GM06990 (cell line): ENCODE measurements at places on chromosomes 13 and 19.

- DNase-seq: no peak
Observed at GRCh38 chr19:13034636-13035035, 39.4 kb downstream of the NFIX start.

DNA sequence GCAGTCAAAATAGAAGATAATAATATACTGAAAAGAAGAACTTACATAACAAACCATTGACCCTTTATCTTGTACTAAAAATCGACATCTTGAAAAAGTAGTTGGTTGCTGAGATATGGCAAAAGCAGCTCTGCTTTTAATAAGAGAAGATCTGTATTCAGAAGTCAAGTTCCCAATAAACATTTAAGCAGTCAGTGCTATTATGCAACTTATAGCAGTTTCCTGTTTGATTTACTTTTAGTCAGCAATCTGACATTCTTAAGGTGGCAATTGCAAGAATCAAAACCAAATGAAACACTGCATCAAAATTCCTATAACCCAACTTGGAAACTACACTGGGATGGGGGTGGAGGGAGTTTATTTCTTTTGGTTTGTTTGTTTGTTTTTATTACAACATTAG, 165.5 kb downstream of the TBC1D4 start:
- DNase-seq: no peak

- no peak for DNase-seq
Observed at GRCh38 chr13:21686751-21687391, 16.0 kb downstream of the FGF9 start.

DNA sequence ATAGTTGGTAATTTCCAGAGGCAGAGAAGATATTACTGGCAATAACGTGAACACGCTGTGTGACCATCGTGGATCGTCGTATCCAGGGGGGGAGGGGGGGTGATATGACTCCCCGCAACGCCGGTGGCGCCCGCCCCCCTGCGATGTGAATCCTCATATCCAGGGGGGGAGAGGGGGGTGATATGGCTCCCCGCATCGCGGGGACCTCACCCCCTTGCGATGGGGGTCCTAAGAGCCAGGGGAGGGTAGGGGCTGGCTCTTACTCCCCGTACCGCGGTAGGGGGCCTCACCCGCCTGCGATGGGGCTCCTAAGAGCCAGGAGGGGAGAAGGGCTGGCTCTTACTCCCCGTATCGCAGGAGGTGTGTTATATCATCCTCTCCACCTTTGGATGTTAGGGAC, 31.3 kb upstream of the RGCC start:
- DNase-seq: no peak

DNA sequence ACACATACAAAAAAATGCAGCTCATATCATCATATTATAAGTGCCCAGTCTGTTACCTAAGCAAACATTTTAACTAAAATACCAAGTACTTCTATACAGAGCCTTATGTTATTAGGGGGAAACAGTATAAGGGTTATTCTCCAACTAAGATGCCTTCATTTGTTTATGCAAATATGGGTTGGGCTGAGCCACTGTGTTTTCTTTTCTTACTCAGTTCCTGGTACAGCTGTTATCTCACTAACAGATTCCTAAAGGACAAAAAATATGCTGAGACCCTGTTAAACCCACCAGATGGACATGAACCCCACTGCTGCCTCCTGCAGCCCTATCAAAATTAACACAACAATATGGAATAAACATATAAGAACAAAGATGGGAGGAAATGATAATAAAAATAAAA, 34.5 kb upstream of the SMAD9 start:
- no peak for DNase-seq

DNA sequence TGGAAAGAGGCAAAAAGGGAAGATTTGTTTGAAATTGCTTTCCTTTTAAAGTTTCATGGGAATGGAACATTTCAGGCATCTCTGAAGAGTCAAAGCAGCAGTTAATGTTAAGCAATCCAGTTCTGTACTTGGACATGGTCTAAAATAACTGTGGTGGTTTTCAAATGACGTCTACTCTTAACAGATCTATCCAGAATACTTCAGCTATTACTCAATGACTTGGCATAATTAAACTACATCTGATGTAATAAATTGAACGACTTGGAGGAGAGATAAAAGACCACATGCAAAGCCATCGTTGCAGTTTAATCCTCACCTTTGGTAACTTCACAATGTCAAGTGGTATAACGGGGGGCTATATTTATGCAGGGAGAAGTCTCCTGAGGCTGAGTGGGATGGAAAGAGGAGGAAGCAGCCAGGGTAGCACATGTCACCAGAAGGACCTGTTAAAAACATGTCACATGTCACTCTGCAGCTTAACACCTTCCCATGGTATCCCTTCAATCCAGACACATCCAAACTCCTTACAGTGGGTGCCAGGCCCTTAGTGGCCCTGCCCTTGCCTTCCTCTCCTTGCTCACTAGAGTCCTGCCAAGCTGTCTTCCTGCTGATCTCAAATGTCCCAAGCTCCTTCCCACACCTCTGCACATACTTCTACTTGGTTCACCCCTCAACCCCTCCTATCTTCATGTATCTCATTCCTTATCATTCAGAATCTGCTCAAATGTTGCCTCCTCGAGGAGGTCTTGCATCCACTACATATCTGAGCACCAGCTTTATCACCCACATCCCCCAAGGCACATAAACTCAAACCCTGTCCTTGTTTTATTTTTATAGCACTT, 327.8 kb downstream of the SUCLA2 start:
- no peak for DNase-seq

GRCh38 chr19:45791744-45792469, 738 bp downstream of the DMWD start:
- no peak for DNase-seq

- no peak for DNase-seq
Observed at GRCh38 chr13:75368167-75368566, 113.8 kb downstream of the TBC1D4 start.

DNA sequence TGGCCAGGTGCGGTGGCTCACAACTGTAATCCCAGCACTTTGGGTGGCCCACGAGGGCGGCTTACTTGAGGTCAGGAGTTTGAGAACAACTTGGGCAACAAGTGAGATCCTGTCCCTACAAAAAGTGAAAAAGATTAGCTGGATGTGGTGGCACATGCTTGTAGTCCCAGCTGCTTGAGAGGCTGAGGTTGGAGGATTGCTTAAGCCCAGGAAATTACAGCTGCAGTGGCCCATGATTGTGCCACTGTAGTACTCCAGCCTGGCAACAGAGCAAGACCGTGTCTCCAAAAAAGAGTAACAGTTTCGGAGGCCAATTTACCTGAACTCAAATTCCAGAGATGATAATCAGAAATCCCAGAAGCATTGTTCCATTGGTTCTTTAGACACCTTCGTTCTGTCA, 4.4 kb downstream of the ZNF473 start:
- no peak for DNase-seq

- DNase-seq: peak; percentile 46
Observed at GRCh38 chr13:24511019-24511815, 1.4 kb downstream of the PARP4 start.

GRCh38 chr13:97205982-97206381, 16.2 kb upstream of the MBNL2 start:
- DNase-seq: no peak

- DNase-seq: no peak
Observed at GRCh38 chr19:38978326-38978689, 2.8 kb upstream of the FBXO17 start.

DNA sequence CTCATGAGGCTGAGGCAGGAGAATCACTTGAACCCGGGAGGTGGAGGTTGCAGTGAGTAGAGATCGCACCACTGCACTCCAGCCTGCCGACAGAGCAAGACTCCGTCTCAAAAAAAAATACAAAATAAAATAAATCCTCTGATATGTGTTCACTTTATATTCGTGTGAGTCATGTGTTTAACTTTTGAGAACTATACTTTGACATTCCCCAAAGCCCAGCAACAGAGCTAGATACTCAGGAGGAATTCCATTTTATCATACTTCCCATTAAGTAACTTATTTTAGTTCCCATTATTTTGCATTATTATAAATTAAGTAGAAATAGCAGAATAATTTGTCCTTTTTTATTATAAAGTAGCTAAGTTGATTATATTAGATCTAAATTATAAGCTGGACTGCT, 3.3 kb upstream of the CHAMP1 start:
- DNase-seq: no peak

GRCh38 chr13:77523386-77523785, 12.1 kb upstream of the SCEL start:
- DNase-seq: no peak

GRCh38 chr13:33634546-33634982, 183.4 kb upstream of the RFC3 start:
- no peak for DNase-seq

DNA sequence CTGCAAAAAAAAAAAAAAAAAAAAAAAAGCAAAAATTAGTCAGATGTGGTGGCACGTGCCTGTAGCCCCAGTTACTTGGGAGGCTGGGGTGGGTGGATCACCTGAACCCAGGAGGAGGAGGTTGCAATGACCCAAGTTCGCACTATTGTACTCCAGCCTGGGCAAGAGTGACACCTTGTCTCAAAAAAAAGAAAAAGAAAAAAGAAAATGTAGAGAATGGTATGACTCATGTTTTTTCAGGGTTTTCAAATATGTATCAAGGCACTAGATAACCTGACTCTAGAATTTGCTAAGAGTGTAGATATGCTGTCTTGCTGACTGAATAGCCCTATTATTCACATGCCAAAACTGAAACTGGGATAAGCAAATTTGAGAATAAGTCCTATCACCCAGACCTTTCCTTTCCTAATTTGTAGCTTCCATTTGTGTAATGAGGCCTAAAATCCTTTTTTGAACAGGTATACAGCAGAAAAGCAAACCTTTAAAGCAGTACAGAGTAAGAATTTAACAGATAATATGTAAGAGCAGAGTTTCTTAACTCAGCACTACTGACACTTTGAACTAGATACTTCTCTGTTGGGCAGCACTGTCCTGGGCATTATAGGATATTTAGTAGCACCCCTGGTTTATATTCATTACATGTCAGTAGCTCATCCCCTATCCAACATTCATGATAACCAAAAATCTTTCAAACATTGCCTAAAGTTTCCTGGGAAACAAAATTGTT, 108.6 kb downstream of the ELF1 start:
- DNase-seq: peak; percentile 20

DNA sequence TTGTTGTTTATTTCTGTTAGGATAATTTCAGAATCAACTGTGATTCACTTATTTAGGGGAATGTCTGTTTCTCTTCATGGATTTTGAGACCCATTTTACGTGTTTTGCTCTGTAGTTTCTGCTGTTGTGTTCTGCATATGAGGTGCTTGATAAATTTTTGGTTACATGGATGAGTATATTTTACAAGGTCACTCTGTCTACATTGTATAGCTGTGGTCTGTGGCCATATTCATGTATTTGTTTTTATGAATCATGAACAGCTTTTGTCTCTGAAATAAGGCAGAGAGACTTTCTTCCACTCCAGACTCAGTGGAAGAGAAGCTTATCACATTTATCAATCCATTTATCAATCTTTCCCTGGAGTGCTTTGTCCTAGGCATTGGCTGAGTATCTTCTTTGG, 56.6 kb downstream of the PDS5B start:
- no peak for DNase-seq

- DNase-seq: no peak
Observed at GRCh38 chr13:71935166-71935840, 68.3 kb upstream of the DACH1 start.

DNA sequence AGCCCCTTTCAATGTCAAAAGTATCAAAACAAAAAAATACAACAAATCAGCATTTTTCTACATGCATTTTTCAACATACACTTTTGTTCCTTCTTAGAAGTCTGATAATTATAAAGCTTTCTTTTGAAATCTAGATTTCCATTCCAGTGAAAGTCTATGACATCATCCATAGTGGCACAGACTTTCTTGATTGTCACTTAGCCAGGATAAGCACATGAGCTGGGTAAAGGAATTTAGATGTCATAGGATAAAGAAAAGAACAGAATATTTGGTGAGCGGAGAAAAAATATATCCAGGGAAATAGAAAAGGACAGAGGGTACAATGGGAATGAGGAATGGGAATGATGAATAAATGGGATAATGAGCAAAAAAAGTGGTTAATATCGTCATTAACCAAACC, 15.1 kb upstream of the TRPC4 start:
- DNase-seq: no peak

- no peak for DNase-seq
Observed at GRCh38 chr13:110332750-110333149, 25.7 kb downstream of the COL4A2 start.

DNA sequence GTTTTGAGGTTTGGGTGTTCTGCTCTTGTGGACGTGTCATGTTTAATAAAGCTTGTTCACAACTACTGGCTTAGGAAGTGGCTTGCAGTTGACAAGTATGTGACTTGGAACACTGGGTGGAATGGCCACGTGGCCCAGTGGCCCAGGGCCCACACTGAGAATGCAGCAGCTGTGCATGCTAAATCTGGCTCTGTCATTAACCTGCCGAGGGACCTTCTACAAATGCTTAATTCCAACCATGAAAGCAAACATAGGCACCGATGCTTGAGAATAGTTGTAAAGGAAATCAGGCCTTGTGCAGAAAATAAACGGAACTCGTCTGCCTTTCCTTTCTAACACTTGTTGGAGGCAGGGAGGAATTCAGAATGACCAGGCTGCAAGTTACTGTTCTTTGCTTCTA, 11.6 kb upstream of the CLDN10 start:
- no peak for DNase-seq

DNA sequence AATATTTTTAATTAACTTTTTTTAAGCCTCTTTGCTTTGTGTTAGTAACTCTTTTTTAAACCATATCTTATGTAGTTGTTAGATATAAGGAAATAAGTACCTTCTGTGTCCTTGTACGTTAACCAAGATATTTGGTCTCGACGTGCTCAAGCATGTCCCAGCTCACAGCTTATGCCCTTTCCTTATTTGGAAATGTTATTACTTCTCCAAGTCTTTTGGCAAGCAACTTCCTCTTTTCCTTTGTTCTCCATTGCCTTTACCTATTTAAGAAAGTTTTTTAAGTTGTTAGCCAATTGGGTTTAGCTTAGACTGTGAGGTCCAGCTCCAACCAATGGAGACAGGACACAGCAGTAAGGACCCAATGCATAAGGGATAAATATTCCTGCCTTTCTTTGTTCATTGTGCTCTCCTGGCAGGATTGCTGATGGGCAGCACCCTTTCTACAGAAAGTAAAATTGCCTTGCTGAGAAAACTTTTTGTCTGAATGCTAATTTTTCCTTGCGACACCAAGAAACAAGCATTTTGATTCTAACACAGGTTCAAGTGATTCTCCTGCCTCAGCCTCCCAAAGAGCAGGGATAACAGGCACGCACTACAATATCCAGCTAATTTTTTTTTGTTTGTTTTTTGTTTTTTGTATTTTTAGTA, 5.2 kb downstream of the DKKL1 start:
- no peak for DNase-seq

- peak; percentile 75 for DNase-seq
Observed at GRCh38 chr19:41706741-41707501, 1.5 kb upstream of the CEACAM5 start.

DNA sequence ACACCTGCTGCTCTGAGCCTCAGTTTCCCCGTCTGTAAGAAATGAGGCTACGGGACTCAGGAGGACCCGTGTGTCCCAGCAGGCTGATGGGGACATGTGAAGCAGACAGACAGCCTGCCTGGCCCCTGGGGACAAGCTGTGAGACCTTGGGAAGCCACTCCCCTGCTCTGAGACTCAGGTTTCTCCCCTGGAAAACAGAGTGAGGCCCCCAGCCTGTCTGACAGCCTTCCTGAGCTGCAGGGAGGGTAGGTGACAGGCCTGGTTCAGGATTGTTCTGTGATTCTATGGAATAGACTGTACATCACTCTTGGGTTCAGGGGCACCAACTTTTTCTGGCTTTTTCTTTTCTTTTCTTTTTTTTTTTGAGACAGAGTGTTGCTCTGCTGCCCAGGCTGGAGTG, 2.9 kb upstream of the NTF4 start:
- no peak for DNase-seq

GRCh38 chr19:5074407-5074806, 105.5 kb downstream of the KDM4B start:
- no peak for DNase-seq

- DNase-seq: no peak
Observed at GRCh38 chr13:49625392-49626079, 2.8 kb upstream of the ARL11 start.
